ENCODE measurements at places on chromosomes 6 and 20.

GRCh38 chr20:62875419-62876361 lies 14.1 kb upstream of the TCFL5 start:
- no peak for DNase-seq

DNA sequence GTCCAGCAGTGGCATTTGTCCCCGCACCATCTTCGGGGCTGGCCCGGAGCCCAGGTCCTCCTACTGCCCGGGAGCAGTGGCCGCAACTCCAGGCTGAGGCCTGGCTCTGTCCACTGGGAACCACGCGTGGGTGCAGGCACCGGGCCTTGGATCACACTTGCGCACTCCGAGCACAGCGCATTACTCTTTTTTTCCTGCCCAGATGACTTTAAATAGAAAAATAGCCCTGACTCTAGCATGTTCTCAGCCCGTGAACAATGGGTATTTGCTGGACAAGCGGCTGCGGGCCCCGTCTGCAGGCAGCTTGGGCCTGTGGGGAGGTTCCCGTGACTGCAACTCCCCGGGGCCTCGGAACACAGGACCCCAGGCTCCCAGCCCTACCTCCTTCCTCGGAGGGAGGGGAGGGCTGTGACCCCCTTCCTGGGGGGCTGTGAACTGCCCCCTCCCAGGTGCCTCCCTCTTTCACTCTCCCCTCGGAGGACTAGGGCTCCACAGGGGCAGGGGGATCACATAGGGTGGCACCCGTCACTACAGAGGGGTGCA lies 162.2 kb downstream of the TBXT start:
- DNase-seq, result no peak

GRCh38 chr6:15356179-15356578 lies 110.3 kb downstream of the JARID2 start:
- no peak for DNase-seq

DNA sequence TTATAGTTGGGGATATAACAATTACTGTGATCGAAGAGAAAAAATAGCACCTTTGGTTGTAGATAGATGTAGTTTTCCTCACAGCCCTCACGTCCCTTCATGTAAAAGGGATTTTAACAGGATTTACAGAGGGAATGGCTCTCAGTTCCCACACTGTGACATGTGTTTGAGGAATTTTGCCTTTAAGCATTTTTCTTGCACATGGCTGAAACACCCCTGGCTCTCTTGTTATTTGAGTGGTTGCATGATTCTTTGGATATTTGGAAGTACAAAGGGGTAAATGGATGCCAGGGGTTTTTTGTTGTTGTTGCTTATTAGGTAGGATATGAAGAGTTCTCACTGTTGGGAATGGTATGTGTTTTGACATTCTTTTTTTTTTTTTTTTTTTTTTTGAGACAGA lies 48.2 kb downstream of the JAG1 start:
- no peak for DNase-seq

DNA sequence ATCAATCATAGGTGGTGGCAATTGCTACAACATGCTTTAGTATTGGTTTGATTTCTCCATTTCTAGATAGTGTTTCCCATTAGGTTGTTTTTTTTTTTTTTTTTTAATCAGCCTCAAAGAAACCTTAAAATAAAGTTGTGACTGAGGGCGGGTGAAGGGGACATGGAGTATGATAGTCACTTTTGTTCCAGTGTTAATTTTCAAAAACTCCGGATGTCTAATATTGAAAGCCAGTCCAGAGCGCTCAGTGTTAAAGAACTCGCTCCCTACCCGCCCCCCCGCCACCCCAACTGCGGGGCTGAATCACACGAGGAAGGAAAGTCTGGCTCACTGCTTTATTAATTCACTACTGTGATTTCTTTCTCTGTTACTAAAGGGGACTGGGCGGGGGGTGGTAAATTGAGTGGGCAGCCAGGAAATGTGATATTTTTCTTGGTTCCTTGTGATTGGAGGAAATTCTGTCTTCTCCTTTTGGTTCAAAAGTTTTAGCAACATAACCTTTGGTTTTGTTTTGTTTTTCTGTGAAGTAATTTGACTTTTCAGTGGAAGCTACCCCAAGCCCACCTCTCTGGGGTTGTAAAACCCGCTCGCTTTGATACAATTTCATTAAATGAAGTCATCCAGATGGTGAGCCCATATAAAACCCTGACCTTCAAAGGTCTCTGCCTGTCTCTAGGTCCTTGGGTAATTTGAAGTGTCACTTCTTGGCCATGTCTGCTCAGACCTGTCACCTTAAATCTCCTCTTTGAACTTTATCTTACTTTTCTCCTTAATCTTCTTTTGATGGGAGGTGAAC lies 38.0 kb downstream of the TNFAIP3 start:
- DNase-seq, result peak; percentile 84

DNA sequence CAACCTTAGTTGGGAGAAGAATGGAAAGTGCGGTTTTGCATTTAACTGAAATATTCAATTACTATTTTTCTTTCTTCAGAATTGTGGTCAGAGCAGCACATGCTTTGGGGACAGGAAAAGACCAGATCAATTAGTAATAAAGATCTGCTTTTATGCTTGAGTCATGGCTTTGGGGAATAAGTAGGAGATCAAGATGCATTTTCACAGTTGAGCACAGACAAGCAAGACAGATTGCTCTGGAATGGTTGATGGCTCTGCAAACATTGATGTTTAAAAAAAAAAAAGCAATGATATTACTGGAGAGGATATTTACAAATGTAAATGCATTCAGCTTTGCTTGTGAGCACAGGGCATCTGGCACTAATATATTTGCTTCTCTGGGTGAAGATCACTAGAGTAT lies 224.4 kb upstream of the SASH1 start:
- no peak for DNase-seq

- no peak for DNase-seq
Observed at GRCh38 chr6:111572216-111572706, 33.4 kb downstream of the TRAF3IP2 start.

GRCh38 chr20:17958373-17959256 lies 10.0 kb downstream of the SNX5 start:
- no peak for DNase-seq

DNA sequence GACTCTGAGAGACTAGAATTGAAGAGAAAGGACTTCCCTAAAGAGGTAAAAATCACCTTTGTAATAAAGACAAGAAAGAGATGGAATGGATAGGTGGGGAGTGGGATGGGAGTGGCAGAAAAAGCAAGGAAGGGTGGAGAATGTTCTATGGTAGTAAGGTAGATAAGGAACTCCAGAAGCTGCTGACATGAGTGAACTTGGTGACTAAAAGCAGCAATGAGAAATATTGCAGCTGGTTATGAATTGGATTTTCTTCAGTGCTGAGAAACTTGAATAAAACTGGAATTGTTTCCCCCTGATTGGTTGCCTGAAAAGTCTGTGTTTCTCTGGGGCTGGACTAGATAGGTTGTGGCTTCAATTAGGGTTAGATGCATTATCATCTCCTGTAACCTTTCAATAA lies 15.7 kb upstream of the DTNBP1 start:
- no peak for DNase-seq

GRCh38 chr6:33840048-33840926 lies 36.5 kb upstream of the MLN start:
- peak; percentile 37 for DNase-seq

- no peak for DNase-seq
Observed at GRCh38 chr6:90131614-90132423, 164.8 kb downstream of the BACH2 start.

GRCh38 chr20:19193349-19193748 lies 19.1 kb upstream of the SLC24A3 start:
- DNase-seq, result no peak

- DNase-seq, result no peak
Observed at GRCh38 chr20:11057624-11058023, 383.8 kb upstream of the JAG1 start.

GRCh38 chr6:54770328-54770727 lies 76.2 kb upstream of the FAM83B start:
- no peak for DNase-seq

DNA sequence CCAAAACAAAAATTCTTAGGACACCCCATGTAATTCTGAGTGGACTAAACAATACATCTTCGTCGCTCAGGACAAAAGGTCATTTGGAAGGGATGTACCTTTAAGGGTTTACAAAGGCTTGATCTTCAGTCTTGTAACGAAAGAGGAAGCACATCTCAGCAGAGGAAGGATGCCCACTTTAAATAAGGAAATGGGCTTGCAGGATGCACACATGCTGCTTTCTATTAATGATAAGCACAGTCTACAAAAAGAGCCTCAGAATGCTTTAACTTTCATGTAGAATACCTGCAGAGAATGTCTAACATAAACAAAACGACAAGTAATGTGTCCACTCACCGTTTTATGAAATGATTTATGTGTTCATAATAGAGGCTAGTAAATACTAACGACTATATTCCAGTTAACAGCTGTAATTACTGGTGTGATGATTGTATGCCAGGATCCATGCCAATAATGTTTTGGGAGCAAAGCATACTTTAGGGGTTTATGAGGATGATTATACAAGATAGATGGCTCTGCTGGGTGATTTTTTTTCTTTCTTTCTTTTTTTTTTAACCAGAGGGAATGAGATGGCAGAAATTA lies 216.9 kb downstream of the GMDS start:
- no peak for DNase-seq

GRCh38 chr6:84224251-84224650 lies 3.2 kb downstream of the CEP162 start:
- DNase-seq, result no peak

- DNase-seq, result no peak
Observed at GRCh38 chr6:9224539-9224938, 789.2 kb upstream of the SLC35B3 start.

- no peak for DNase-seq
Observed at GRCh38 chr6:163187201-163187600, 227.3 kb upstream of the QKI start.

- no peak for DNase-seq
Observed at GRCh38 chr6:112576423-112576822, 229.3 kb downstream of the RFPL4B start.

- peak; percentile 93 for DNase-seq
Observed at GRCh38 chr20:32819992-32820697, 391 bp downstream of the MAPRE1 start.

DNA sequence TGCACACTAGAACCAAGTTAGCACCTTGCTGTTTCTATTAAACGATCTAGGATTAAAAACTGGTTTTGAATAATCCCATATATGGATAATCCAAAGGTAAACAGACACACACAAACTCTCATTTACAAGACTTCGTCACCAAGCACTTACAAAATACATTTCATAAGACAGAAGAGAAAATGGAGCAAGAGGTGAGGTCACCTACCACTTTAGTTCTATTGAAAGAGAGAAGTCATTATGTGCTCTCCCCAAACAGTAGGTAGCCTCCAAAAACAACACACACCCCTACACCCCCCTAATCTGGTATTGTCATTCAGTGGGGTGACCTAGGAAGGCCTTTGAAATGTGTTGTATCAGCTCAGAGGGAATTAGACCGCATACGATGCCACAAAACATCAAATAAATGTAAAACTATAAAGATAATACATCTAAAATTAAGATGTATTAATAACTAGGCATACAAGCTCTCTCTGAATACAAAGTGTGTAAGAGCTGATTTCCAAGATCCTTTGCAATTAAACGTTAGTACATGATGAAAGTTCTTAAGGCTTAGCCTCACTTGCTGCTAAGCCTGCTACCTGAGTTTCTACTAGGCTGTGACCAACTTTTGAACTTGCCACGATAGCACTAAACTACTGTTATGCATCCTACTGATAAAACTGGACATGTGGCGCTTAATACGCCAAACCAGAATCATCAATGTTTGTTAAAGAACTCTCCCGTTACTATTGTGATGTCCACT lies 1.6 kb downstream of the SRPK1 start:
- no peak for DNase-seq
